ENCODE measurements at places on chromosomes 12 and 14. TPM values are rescaled to one million over a fixed set of nuclear protein-coding genes. Genes with fewer than 3 reads are reported as not detected.
A peak's percentile ranks its signal among the peaks of the same experiment; 100 is the strongest.

The ENDOU gene
- 0.15 TPM for total RNA-seq

The KRT78 gene
- not detected for total RNA-seq

The PROX2 gene
- 0.07 TPM for total RNA-seq

- no peak for DNase-seq
These were observed 104.8 kb upstream of the CNTN1 start for GRCh38 chr12:40587421-40587820.

GRCh38 chr14:54805445-54806322 is 96.9 kb downstream of the GCH1 start:
- DNase-seq = peak; percentile 90

DNA sequence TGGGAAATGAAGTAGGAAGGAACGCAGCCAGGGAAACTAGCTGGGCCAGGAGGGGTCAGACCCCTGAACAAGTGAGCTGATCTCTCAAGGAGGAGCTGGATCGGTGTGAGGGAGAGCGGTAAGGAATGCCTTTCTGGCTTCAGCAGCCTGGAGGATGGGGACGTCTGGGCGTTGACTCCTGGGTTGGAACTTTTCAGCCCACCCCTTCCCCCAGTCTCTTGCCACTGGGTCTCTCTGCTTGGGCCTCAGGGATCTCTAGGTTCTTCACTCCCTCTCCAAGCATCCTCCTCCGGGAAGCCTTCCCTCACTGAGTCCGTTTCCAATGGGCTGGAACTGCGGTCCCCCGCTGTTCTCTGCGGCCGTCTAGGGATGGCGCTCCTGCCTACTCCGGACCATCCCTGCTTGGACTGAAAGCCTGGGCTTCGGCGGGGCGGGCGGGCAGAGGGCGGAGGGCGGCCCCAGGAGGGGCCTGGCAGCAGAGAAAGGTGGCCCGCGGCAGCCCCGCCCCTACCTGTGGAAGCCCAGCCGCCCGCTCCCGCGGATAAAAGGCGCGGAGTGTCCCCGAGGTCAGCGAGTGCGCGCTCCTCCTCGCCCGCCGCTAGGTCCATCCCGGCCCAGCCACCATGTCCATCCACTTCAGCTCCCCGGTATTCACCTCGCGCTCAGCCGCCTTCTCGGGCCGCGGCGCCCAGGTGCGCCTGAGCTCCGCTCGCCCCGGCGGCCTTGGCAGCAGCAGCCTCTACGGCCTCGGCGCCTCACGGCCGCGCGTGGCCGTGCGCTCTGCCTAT is at the start of gene KRT7:
TSS of gene KRT7 (plus strand) at position 570 of the 788 bp plus-strand sequence. CDS start at position 624, 54 bp downstream.
- DNase-seq = no peak

GRCh38 chr14:69014829-69015259 is 35.7 kb upstream of the ACTN1 start:
- no peak for DNase-seq

DNA sequence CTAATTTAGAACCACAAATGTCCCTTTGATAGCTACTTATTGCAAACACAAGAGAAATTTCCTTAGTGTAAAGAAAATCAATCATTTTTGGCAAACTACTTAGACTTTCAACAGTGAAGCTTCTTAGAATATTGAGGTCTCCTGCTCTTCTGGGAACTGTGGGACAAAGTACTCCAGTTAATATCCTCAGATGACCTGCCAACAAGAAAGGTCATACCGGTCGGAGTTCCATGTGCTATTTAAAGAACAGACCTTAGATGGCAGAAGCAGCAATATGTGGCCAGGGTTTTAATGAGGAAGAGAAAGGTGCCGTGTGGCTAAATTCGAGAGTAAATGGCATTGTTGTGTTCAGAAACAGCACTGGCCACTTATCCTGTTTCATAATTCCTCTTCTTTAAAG is 114.7 kb upstream of the AMIGO2 start:
- DNase-seq = no peak
